ENCODE measurements at places on chromosomes 6 and 20. TPM values are rescaled to one million over a fixed set of nuclear protein-coding genes. Genes with fewer than 3 reads are reported as not detected.

DNA sequence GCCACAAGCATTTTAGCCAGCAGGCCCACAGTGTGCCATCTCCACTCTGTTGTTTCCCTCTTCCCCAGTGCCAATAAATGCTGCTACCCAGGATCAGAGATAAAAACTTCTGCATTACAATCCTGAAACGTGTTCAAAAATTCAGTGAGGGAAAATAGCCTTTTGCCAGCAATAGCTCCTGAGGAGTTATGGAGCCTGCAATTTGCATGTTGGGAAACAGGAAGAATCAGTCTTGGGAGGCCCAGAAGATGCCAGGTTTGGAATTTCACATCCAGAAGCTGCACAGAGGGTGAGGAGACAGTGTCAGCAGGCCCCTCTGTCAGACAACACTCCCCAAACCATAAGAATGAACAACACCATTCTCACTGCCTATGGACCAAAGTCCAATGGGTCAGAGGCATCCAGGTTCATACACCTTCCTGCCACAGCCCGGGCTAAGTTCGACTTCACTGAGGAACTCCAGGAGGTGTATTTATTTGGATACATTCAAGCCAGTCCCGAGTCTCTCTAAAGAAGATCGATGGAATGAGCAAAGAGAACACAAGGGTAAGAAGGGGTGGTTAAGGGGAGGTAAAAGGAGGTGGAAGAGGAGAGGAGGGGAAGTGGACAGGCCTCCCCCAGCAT, 20.8 kb downstream of the RRBP1 start:
- no peak overlapping the region for H3K4me3 ChIP-seq
- H3K27ac ChIP-seq: peak overlapping the region; percentile 91
- H3K4me1 ChIP-seq: peaks cover 67% of the 10 kb centered on the region

RSPO3 gene
- 0.13 TPM for total RNA-seq

DNA sequence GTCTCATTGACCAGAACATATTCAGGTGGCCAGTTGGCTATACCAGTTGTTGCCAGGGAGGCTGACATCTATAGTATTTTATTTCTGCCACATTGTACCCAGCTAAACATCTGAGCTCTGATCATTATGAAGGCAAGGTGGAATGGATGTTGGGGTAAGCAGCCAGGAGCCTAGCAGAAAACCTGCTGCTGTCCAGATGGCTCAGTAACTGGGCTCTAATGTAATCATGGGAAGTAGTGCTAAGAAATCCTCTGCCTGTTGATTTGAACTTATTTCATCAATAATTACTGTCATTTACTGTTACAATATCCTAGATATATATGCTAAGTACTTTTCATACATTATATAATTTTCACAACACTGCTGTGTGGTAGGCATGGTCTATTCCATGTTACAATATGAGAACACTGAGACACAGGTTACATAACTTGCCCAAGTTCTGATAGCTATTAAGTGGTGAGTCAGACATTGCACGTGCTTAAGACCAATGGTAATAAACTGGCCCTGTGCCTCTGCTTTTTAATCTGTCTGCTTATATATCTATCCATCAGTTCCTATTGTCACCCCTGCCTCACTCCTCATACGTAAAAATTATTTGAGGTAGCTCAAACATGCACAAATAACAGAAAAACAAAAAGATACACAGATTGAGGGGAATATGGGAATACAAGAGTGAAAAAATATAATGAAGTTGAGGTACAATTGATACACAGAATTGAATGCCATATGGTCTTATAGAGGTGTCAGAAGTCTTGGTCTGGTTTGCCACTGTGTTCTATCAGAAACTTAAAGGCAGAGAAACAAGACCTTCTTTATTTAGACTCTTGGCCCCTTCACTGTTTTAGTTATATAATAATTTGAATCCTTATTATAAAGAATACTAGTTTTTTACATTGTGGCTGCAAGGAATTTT, 25.2 kb downstream of the TBPL1 start:
- H3K27me3 ChIP-seq: no peaks in the 10 kb centered on the region
- H3K27ac ChIP-seq: no peak overlapping the region
- H3K4me3 ChIP-seq: no peak overlapping the region
- DNase-seq: peak; percentile 82
- peaks cover 17% of the 10 kb centered on the region for H3K4me1 ChIP-seq
- H3K36me3 ChIP-seq: peaks cover 11% of the 10 kb centered on the region

DNA sequence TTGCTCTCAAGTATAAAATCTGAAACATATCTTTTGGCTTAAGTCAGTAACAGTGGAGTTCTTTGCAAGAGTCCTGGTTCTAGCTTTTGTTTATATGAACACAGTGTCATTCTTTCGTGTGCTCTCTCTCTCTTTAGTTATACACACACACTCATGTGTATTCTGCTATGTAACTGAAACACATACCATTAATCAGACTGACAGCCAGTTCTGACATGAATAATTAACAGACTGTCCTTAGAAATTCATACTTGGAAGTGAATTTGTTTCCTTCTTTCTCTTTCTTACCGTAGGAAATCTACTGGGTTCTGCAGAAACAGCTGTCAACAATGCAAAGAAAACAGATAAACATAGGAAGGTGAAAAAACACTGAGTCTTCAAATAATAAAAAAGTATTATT, 2.5 kb downstream of the MCM9 start:
- H3K4me3 ChIP-seq: no peak overlapping the region
- no peak overlapping the region for H3K27ac ChIP-seq
- no peaks in the 10 kb centered on the region for H3K36me3 ChIP-seq

GRCh38 chr6:139452148-139452876, 77.9 kb upstream of the CITED2 start:
- H3K27me3 ChIP-seq: no peaks in the 10 kb centered on the region
- DNase-seq: peak; percentile 26
- H3K27ac ChIP-seq: no peak overlapping the region

DNA sequence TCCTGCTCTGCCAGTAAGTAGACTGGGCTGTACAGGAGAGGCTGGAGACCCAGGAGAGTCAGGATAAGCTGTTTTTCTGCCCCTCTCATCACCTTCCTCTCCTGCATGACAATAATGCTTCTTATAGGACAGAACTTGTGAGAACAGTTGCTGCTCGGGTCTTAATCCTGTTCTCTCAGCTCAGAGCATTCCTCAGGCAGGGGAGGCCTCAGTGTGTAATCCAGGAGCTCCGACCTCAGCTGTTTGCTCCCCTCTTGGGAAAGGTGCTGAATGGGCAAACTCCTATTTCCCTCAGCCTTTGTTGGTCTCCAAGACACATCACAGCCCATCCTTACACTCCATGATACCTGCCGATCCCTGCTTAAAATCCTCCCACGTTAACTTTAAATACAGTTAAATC, 134.9 kb upstream of the LRFN2 start:
- H3K4me1 ChIP-seq: peaks cover 18% of the 10 kb centered on the region
- H3K27ac ChIP-seq: no peak overlapping the region
- H3K27me3 ChIP-seq: no peaks in the 10 kb centered on the region
- no peak for DNase-seq
- no peaks in the 10 kb centered on the region for H3K36me3 ChIP-seq

GRCh38 chr6:77403424-77403823, 59.9 kb downstream of the HTR1B start:
- DNase-seq: peak; percentile 67
- no peak overlapping the region for H3K4me3 ChIP-seq
- no peaks in the 10 kb centered on the region for H3K27me3 ChIP-seq
- peak overlapping the region; percentile 47 for H3K27ac ChIP-seq
- peaks cover 11% of the 10 kb centered on the region for H3K4me1 ChIP-seq

DNA sequence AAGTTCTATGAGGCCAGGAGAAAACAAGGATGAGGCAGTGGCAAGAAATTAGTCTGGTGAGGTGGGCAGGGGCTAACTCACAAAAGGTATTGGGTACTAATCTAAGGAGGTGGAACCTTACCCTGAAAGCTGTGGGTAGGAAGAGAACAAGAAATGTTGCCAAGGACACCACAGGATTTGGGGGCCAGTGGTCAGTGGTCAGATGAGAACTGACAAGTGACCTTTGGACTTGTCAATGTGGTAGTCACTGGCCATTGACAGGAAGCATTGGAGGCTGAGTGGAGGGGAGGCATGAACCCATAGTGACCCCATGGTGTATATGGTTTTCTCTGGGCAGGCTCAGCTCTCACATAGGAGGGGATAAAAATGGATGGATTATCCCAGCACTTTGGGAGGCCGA, 25.3 kb upstream of the SMIM29 start:
- no peak for DNase-seq
- H3K36me3 ChIP-seq: no peaks in the 10 kb centered on the region
- H3K27me3 ChIP-seq: no peaks in the 10 kb centered on the region
- no peaks in the 10 kb centered on the region for H3K4me1 ChIP-seq

GRCh38 chr20:60097285-60097684, 139.1 kb downstream of the CDH26 start:
- H3K4me3 ChIP-seq: no peak overlapping the region
- DNase-seq: no peak
- peaks cover 13% of the 10 kb centered on the region for H3K27me3 ChIP-seq
- no peaks in the 10 kb centered on the region for H3K36me3 ChIP-seq
- no peak overlapping the region for H3K27ac ChIP-seq

DNA sequence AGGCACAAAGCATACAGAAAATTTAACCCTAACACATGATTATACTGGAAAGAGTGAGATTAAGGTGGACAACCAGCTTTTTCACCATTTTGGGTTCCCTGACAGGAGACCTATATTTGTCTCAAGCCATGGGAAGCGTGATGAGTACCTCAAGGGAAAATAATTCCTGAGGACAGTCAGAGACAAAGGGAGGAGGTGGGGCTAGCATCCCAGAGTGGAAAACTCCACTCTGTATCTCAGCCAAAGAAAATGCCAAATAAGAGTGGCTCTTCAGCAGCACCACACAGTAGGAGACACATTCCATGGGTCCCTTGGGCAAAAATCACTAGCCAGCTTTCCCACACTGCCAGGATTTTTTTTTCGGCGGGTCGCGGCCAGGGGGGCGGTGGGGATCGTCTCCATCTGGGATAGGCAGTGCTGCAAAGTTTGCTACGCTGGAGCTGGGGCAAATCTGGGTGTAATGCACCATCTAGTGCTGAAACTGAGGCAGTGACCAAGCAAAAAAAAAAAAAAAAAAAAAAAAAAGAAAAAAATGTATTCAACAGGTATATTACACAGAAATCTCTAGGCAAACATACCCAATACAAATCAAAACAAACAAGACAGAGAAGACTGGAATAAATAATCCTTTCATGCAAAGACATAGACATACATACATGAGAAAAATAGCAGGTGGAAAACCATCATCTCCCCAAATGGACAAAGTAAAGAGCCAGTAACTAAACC, 77.3 kb upstream of the SLC35F1 start:
- no peaks in the 10 kb centered on the region for H3K27me3 ChIP-seq
- no peaks in the 10 kb centered on the region for H3K36me3 ChIP-seq
- peak overlapping the region; percentile 81 for H3K4me3 ChIP-seq
- no peaks in the 10 kb centered on the region for H3K4me1 ChIP-seq
- DNase-seq: peak; percentile 72

- peaks cover 4% of the 10 kb centered on the region for H3K4me1 ChIP-seq
- DNase-seq: no peak
- H3K36me3 ChIP-seq: no peaks in the 10 kb centered on the region
Observed at GRCh38 chr6:74284284-74284683, 588.3 kb downstream of the CD109 start.
